ENCODE measurements at places on chromosomes 6 and 20. TPM values are rescaled to one million over a fixed set of nuclear protein-coding genes. Genes with fewer than 3 reads are reported as not detected.

Gene GHRH
- not detected for total RNA-seq

DNA sequence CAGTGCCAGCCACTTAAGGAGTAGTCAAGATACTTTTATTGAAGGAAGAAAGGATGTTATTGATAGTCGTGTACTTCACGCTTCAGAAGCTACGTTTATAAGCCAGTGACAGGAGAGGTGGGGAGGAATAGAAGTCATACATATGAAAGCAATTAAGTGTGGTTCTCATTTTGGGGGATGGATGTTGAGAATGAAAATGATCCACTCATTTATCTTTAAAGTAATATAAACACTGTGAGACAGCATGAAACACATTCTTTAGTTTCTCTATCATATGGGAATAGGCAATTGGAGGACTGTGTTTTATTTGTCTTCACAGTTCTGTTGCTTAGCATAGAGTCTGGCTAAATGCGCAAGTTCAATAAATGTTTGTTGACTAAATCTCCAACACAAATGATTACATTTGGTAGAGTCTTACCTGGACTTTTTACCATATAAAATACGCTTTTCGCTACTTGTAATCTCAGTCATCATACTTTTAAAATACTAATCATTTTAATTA is 35.2 kb downstream of the AK9 start:
- no peak for DNase-seq

DNA sequence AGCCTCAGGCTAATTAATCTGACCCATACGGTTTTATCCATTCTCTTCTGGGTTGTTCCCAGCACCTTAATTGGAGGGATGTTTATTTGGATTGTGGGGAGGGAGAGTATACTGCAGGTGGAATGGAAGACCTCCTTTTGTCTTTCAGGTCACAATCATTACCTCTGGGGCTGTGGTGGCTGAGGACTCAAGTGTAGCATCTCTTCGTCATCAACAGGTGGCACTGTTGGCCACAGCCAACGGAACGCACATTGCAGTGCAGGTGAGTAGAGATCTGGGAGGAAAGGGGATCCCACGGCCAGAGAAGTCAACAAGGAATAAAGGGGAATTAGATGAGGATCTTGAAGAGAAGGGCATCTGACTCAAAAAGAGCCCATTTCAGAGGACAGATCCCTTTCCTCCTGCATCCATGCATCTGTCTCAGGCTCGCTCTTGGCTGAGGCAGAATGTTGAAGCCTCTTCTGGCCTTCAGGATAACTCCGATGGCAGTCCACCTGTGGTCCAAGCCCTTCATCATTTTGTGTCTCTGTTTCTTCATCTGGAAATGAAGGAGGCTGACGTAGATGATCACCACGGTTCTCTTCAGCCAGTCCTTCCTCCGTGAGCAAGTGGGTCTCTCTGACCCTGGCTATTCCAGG is 3.2 kb upstream of the DEF6 start:
- DNase-seq: peak; percentile 47

DNA sequence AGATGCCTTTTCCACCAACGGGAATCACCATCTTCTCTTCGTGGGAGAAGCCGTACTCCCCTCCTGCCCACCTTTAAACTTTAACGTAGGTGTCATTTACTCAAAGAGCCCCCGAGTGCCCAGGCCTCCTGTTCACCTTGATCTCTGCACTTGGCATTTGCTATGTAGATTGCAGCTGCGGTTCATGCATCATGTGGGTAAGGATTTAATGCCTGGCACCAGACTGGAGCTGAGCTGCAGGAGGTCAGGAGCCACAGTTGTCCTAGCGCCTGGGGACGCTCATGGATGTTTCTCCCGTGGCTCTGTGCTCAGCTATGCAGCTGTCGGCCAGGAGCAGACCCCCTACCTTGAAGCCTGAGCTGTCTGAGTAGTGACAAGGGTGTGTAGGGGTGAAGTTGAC is 133.7 kb downstream of the CDH4 start:
- DNase-seq: no peak

Data from activated T-cell treated with anti-CD3 and anti-CD28 coated beads, Interleukin-2, amount 50 U/mL, for 4 hours (primary cell).